Stimulated activated CD8-positive, alpha-beta memory T cell treated with anti-CD3 and anti-CD28 coated beads, Interleukin-7, amount 100 ng/mL, for 24 hours (primary cell): ENCODE measurements at places on chromosomes 12 and 14.

DNA sequence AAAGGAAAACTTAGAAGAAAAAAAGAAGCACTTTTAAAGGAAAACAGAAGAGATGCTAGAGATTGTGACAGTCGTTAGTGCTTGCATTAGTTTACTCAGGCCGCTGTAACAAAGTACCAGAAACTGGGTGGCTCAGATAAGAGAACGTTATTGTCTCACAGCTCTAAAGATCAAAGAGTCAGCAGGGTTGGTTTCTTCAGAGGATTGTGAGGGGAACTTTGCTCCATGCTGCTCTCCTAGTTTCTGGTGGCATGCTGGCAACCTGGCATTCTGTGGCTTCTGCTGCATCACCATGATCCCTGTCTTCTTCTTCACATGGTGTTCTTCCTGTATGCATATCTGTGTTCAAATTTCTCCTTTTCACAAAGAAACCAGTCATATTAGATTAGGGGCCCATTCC, 119.4 kb upstream of the PLEKHA5 start:
- no peak for DNase-seq

GRCh38 chr12:52007158-52007921, 594 bp downstream of the TAMALIN start:
- DNase-seq = no peak

DNA sequence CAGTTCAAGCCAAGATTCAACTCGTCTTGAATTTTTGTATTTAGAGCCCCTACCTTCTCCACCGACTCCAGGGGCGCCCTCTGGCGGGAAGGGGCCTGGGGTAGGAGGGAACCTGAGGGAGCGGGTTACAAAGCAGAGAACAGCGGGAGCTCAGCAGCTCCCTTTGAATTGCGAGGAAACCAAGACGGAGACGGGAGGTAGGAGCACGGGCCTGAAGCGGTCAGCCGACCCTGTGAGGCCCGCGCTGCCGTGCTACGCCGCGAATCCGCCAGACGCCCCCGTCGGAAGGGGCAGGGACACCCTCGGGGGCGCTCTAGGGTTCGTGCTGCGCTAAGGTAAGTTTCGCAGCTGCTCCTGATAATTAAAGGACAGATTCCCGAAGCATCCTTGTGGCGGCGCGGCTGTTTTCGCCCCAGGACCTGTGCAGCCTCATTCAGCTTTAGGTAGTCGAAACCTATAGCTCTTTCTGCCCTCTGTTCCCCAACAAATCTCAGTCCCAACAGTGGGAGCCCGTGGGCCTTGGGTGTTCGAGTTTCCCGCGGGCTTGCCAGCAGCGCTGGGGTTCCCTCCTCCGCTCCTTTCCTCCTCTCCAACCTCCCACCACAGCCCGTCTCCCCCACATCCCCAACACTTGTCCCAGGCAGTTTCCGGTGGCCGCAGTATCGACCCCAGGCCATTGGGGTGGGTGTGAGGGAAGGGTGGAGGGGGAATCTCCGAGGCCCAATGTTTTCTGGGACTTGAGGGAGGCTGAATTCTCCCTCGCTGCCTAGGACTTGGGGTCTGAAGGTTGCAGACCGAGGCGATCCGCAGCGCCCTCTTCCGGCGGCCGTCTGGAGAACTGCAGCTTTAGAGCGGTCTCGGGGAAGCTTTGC, 5.1 kb upstream of the NKX2-1 start:
- no peak for DNase-seq

DNA sequence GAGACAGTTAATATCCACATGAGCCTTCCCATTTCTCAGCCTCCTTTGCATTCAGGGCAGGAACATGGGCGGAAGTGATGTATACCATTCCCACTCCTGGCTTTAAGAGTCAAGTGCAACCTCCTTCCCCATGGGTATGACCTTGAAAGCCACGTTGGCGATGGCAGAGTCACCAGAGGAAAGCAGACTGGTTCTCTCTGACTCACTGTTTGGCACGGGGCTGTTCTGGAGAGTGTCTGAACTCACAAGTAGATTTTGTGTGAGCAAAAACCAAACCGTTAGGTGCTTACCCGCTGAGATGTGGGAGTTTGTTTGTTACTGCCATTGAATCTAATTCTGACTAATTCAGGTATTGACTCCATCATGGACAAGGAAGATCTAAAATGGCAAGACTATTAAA, 36.7 kb upstream of the PZP start:
- DNase-seq = peak; percentile 21

DNA sequence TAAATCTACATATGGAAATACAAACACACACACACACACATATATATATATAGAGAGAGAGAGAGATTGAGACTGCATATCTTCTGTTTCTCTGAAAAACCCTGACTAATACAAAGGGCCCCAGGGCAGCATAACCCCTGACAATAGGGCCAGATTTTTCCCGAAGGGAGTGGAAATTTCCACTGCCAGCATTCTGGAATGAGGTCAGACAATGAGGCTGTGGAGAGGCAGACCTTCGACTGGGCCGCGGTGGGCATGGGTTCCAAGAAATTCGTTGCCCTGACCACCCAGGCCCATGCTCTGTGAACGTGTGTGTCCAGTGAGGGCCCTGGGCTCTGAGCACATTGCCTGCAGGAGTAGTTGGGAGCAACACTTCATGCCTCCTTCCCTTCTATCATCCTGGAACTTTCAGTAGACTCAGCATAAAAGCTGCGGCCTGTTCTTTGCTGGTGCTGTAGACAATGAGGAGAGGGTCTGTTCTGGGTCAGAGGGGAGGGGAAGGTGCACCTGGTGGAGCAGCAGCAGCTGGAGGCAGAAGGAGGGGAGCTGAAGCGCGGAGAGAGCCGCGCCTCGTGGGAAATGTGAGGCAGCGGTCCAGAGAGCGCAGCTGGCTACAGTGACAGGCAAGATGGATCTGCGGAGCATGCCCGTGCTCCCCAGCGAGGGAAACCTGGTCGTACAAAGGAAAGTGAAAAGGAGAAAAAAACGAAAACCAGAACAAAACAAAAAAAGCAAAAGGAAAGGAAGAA, 25.6 kb upstream of the CCDC60 start:
- no peak for DNase-seq

DNA sequence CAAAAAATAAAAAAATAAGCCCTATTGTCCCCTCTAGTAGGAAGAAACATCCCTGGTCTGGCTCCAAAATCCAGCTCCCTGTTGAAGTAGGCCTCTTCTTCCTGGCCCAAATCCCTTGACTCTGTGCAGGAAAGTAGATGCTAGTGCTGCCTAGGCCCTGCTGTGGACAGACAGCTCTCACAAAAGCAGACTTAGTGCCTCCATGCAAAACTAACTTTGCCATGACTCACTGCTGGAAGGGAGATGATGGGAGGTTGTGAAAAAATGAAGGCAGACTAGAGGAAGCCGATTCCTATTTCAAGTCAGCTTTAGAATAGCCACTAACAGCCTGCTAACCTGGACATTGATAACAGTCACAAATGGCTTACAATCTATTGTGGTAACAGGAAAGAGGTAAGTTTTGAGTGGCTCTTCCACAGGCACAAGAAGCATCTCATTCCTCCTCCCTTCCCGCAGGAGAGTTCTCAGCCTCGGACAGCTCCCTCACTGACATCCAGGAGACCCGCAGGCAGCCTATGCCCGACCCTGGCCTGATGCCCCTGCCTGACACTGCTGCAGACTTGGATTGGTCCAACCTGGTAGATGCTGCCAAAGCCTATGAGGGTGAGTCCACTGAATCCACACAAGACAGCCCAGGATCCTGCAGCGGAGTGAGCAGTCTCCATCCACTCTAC, 198.9 kb upstream of the RGS6 start:
- no peak for DNase-seq

- no peak for DNase-seq
Measured at GRCh38 chr14:35331605-35332516, 39.7 kb downstream of the PSMA6 start.

DNA sequence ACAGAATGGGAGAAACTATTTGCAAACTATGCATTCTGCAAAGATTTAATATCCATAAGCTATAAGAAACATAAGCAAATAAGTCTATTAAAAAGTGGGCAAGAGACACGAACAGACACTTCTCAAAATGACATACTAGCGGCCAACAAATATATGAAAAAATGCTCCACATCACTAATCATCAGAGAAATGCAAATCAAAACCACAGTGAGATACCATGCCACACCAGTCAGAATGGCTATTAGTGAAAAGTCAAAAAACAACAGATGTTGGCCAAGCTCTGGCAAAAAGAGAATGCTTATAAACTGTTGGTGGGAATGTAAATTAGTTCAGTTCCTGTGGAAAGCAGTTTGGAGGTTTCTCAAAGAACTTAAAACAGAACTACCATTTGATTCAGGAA, 121.3 kb downstream of the KCNMB4 start:
- DNase-seq = no peak

- DNase-seq = no peak
Measured at GRCh38 chr12:109765446-109765810, 51.8 kb downstream of the FAM222A start.

DNA sequence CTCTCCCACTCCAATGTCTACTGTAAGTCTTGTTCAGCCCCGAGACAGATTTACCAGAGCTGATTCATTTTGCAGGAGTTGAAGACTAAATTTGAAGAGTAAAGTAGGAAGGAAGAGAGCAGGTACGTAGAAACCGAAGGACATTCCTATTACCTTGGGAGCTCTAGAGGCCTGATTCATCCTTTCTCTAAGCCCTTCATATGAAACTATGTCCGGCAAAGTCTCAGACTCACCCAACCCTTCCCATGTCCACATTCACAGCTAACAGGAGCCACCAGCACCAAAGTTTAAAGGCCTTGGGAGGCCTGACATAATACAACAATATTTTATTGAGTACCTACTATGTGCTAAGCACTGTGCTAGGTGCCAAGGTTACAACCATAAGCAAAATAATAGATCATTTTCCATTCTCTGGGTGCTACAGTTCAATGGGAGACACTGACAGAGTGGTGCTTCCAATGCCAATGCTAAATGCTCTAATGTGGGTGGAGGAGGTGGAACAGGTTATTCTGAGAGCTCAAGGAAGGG, 86.6 kb downstream of the PHLDA1 start:
- no peak for DNase-seq

- no peak for DNase-seq
Measured at GRCh38 chr14:77314043-77314442, 6.6 kb downstream of the POMT2 start.

DNA sequence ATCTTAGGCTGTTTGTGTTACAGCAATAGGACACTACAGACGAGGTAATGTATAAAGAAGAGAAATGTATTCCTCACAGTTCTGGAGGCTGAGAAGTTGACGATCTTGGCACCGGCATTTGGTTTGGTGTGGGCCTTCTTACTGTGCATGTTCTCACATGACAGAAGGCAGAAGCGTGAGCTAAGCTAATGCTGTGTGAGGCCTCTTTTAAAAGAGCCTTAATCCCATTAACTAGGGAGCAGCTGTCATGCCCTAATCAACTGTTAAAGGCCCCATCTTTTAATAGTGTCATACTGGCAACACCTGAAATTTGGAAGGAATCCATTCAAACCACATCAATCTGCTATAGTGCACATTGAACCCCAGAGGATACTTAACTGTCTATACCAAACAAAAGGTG, 992.9 kb downstream of the GALC start:
- no peak for DNase-seq

- DNase-seq = no peak
Measured at GRCh38 chr12:8675591-8676036, 13.0 kb upstream of the MFAP5 start.

GRCh38 chr14:95165517-95165916, 8.2 kb upstream of the DICER1 start:
- no peak for DNase-seq

GRCh38 chr14:104341532-104342434, 203.4 kb downstream of the KIF26A start:
- DNase-seq = no peak

- DNase-seq = no peak
Measured at GRCh38 chr12:22231836-22232235, 102.7 kb downstream of the ST8SIA1 start.

- no peak for DNase-seq
Measured at GRCh38 chr12:109831365-109831764, 1.8 kb downstream of the TRPV4 start.

DNA sequence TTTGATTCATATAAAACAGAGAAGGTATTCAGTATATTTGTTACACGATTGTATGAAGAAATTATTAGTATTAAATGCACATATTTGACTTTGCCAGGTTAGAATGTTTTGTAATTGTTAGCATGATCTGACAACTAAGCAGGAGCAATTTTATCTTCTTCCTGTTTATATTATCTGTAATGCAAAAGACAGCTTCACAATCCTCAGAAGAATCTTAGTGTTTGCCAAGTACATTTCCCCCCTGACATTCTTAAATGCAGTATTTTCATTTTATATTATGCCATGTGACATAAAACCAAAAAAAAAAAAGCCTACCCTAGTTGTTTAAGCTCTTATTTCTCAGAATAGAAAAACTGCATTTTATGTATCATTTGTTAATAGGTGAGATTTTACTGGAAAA, 469.4 kb downstream of the FOXG1 start:
- DNase-seq = no peak

DNA sequence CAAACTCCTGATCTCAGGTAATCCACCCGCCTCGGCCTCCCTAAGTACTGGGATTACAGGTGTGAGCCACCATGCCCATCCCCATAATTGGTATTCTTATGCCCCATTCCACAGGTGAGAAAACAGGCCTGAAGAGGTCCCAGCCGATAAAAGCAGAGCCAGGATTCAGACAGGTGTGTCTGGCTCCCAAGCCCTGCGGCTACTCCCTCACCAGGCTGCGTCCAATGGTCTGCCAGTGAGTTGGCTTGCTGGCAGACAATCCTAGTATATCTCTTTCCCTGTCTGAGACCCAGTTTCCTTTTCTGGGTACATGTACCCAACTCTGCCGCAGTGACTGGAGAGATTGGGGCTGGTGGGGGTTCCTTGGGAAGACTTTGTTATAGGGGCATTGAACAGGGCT, 1.9 kb upstream of the TSPAN9 start:
- no peak for DNase-seq

DNA sequence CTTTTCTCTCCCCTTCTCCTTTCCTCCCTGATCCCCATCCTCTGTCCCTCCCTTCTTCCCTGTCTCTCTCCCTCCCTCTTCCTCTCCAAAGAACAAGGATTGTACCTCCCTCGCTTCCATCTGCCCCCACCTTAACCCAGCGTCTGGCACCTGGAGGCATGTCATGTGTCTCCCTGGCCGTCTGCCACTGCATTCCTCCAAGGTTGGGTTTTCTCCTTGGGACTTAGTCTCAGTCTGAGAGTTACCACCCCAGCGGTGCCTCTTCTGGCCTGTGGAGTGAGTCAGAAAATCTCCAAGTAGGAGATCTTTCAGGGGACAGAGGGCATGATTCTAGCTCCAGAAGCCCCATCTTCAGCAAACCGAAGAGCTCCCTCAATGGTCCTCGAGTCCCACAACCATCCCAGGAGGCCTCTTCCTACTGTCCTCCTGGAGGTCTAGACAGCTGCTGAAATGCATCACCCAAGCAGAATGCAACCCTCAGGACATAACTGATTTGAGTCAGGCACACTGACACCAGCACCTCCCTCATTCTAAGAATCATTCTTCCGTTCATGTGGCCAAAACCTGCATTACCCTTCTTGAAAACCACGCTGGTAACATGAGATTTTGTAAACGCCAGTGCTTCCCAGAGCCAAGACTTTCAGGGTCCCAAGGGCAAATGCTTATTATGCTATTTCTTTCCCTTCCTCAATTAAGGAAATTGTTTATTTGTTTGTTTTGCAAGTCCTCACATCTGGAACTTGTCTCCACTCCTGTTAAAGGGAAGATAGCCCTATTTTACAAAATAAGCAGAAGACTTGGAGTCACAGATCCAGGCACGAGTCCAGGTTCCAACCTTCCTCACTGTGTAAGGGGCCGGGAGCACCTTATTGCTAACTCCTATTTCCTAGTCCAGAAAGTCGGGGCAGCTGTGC, 463.2 kb downstream of the BCL11B start:
- DNase-seq = no peak

- DNase-seq = no peak
Measured at GRCh38 chr12:95259368-95259767, 41.8 kb downstream of the VEZT start.
